Left colon (tissue), 2 donors: ENCODE measurements at places on chromosomes 7 and 10. TPM values are rescaled to one million over a fixed set of nuclear protein-coding genes. Genes with fewer than 3 reads are reported as not detected.
A peak's percentile ranks its signal among the peaks of the same experiment; 100 is the strongest.

GRCh38 chr7:124412531-124412930, 353.1 kb downstream of the GPR37 start:
- no peak for DNase-seq

NUTM2E gene
- total RNA-seq = 0.45 TPM

GRCh38 chr10:127964621-127965020, 57.7 kb downstream of the PTPRE start:
- no peak for DNase-seq

SFXN2 gene
- total RNA-seq = 15.0 TPM

GRCh38 chr7:98205162-98205845, 5.9 kb upstream of the BHLHA15 start:
- DNase-seq = no peak

DNA sequence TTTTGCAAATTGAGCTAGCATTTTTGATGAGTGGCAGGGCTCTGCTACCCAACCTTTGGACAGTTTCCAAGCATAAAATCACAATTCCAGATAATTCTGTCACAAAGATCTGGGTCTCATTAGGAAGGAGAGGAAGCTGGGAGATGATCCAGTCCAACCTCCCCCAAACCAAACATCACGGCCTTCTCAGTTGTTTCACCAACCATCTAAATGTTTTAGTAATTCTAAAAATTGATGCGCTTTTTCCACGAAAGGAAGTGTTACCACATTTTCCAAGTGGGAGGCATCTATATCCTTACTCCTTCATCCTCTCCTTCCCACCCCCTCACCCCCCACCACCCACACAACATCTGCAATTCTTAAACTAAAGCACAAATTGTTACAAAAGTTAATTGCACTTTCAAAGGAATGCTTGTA, 108.3 kb downstream of the EGFR start:
- no peak for DNase-seq

- DNase-seq = peak; percentile 18
Measured at GRCh38 chr7:111756687-111757178, 194.4 kb upstream of the IMMP2L start.

DHTKD1 gene
- total RNA-seq = 34.6 TPM

PRKAR2B gene
- 6.6 TPM for total RNA-seq

TES gene
- total RNA-seq = 119 TPM

DNA sequence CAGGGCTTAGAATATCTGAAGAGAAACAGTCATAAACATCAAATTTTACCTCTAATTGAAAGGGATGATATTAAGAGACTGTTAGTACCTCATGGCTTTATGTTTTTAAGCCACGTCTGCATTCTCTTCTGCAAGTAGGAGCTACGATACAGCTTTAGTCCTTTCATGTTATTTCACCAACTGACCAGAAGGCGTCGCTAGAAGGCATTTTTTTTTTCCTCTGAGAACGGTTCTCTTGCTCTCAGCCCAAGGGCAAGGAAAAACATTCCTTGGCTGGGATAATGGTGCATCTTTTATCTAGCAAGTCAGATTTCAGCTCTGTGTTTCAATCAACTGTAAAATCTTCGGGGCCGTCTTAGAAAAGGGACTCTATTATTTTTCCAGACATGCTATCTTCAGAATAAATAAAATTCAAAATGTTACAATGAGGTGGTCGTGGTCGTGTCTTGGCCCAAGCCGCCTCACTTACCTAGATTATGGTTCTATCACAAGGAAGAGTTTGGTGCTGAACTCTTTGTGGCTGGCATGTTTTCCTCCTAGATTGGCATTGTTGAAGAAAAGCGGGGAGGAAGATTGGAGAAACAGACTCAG, 41.6 kb upstream of the LYZL2 start:
- DNase-seq = no peak

DNA sequence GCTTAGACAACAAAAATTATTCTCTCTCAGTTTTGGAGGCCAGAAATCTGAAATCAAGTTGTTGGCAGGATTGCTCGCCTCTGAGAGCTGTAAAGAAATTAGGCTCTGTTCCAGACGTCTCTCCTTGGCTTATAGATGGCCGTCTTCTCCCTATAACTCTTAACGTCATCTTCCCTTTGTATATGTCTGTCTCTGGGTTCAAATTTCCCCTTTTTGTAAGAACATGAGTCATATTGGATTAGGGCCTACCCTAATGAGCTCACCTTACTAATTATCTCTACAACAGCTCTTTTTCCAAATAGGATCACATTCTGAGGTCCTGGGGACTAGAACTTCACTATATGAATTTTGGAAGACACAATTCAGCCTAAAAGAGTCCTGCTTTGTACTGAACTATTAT, 22.4 kb downstream of the GALNTL5 start:
- DNase-seq = no peak

FHIP2A gene
- 15.7 TPM for total RNA-seq
